Activated CD4-positive, alpha-beta T cell treated with anti-CD3 and anti-CD28 coated beads for 48 hours (primary cell): ENCODE measurements at places on chromosomes 2 and 18.

DNA sequence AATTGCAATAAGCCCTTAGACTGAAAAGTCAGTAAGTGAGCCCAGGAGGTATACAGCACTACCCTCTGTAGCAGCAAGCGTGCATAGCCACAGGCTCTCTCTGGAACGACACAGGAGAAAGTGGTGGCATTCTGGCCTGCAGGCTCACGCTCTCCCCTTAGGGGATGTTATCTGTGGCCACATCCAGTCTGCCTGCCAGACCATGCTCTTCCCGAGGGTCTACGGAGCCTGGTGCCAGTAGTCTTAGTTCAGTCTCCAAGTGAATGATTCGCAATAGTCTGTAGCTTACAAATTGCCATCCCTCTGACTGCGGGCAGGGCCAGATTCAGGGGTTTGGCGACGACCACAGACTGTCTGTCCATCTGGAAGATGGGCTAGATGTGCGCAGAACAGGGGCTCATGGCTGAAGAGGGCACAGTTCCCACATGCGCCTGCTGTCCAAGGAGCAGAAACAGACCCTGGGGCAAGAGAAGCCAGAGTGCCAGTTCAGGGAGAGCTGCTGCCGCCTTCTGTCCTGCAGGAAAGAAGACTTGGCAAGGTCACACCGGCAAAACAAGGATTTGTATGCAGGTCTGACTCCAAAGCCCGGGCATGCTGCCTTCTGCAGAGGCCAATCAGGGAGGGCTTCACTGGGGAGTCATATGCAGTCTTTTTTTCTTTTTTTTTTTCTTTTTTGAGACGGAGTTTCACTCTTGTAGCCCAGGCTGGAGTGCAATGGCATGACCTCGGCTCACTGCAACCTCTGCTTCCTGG is 3.5 kb upstream of the KLF11 start:
- DNase-seq, result no peak

DNA sequence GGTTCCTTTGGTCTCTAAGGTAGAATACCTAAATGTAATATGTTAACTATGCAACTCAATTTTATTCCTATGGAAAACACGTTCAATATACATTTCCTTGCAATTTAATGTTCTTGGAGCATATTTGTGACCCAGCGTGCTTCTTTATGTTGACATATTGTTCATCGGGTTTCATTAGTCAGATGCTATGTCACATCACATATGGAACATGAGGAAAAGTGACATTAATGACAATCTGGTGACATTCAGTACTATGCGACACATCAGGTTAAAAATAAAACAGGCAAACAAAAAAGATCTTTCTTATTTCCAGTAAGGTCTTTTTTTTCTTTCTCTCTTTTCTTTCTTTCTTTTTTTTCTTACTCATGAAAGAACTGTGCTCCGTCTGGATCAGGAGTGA is 135.6 kb upstream of the SMIM21 start:
- DNase-seq, result no peak

DNA sequence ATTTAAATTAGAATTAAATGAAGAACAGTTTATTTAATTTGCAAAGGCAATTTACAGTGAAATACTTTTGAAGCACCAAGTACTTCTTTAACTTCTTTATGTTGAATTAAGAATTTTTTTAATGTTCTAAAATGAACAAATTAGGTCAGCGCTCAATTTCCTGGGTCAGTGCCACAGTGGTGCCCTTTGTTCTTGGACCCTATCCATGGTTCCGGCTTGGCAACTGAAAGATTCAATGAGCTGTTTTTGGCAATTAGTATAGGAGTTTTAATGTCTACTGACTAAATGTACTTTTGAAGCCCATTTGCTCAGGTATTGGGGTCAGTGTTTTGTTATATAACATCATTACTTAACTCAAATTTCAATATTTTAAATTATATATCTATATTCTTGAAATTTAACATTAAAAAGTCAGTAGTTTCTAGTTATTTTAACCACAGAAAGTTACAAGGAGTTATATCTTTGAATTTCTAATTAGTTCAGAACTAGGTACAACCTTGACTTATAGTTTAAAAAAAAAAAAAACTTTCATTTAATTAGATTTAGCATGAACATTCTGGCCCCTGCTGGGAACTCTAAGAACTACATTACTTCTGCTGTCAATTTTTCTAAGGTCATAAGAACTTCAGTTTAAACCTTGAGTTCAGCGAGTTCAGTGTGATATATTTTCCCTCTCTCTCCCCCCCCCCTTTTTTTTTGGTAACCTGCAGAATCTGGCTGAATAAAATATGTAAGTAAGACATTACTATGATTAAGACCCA is 7.6 kb upstream of the MSTN start:
- peak; percentile 36 for DNase-seq

DNA sequence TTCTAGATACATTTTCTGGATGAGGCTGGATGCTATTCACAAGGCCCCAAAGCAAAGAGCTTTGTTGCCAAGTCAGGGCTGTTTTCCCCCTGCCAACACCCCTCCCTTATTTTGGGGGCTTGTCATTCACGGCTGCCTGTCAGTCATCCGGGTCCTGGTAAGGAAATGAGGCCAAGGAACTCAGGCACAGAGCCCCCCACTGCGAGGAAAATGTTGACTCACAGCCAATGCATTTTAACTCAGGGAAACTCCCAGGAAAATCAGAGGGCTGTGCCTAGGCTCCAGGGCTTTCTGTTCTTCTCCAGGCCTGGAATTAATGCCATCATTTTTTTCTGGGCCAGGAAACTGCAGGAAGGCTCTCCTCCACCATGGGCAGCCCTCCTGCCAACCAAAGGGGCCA is 241.1 kb downstream of the SMAD2 start:
- no peak for DNase-seq

- DNase-seq, result peak; percentile 42
These were observed 48.6 kb upstream of the RAPH1 start for GRCh38 chr2:203583701-203584100.

- no peak for DNase-seq
These were observed 101.7 kb upstream of the TFCP2L1 start for GRCh38 chr2:121386707-121387106.

GRCh38 chr2:231708773-231709635 is 679 bp downstream of the PTMA start:
- peak; percentile 65 for DNase-seq

GRCh38 chr18:9362869-9363268 is 28.3 kb downstream of the TWSG1 start:
- DNase-seq, result no peak

DNA sequence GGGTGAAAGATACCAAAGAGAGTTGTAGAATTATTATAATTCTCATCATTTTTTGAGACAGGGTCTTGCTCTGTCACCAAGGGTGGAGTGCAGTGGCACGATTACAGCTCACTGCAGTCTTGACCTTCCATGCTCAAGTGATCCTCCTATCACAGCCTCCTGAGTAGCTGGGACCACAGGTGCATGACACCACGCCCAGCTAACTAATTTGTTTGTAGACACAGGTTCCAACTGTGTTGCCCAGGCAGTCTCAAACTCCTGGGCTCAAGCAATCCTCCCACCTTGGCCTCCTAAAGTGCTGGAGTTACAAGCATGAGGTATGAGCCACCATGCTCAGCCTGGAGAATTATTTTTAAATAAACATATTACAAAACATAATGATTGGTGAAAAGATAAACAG is 92.8 kb upstream of the MSH6 start:
- no peak for DNase-seq

DNA sequence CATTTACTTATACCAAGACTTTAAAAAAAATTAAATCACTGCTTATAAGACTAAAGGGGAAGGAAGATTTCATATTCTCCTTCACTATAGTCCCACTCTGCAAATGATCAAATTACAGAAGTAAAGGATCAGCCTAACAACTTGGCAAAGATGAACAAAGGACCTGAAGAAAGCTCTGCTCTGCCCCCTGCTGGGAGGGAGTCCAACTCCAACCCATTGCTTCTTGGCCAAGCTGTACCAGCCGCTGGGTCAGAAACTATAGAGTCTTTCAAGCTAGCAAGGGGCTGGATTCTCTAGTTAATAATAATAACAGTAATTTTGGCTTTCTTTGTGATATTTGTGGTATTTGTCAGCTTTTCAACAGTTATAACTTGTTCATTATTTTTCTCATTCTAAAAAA is 927.0 kb upstream of the CRIM1 start:
- peak; percentile 45 for DNase-seq

- DNase-seq, result no peak
These were observed 137.0 kb downstream of the UBE2E3 start for GRCh38 chr2:181117206-181117925.

- DNase-seq, result no peak
These were observed 106.7 kb downstream of the ACKR3 start for GRCh38 chr2:236676136-236676873.

- no peak for DNase-seq
These were observed 45.0 kb upstream of the NRP2 start for GRCh38 chr2:205637320-205637602.

- DNase-seq, result no peak
These were observed 5.4 kb upstream of the ZAP70 start for GRCh38 chr2:97708048-97708380.

DNA sequence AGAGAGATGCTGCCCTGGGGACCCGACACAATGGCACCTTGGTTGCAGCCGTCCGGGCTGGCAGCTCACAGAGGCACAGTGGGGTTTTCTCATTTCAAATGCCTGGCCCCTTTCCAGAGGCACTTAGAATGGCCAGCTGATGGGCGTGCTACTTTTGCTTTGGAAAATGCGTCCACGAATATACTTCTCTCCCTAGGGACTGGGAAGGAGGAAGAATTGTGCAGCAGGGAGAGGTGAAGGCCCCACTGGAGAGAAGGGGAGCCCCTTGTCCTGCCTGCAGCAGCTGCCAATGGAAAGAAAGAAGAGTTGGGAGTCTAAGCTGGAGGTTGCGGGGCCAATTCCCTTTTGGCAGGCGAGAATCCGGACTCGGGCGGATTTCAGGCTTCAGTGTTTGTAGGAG is 1.1 kb upstream of the MAL start:
- no peak for DNase-seq
